ENCODE measurements at places on chromosomes 4 and X. TPM values are rescaled to one million over a fixed set of nuclear protein-coding genes. Genes with fewer than 3 reads are reported as not detected.

FRAS1 gene
- total RNA-seq: under 0.01 TPM

VEGFD gene
- total RNA-seq: not detected

ZNF674 gene
- 3.2 TPM for total RNA-seq

HSFX3 gene
- not detected for total RNA-seq

APLN gene
- not detected for total RNA-seq

OTUD6A gene
- not detected for total RNA-seq

BTK gene
- total RNA-seq: 37.7 TPM

All from hematopoietic multipotent progenitor cell (in vitro differentiated cells).